ENCODE measurements at places on chromosomes 1 and 21.
A peak's percentile ranks its signal among the peaks of the same experiment; 100 is the strongest.

DNA sequence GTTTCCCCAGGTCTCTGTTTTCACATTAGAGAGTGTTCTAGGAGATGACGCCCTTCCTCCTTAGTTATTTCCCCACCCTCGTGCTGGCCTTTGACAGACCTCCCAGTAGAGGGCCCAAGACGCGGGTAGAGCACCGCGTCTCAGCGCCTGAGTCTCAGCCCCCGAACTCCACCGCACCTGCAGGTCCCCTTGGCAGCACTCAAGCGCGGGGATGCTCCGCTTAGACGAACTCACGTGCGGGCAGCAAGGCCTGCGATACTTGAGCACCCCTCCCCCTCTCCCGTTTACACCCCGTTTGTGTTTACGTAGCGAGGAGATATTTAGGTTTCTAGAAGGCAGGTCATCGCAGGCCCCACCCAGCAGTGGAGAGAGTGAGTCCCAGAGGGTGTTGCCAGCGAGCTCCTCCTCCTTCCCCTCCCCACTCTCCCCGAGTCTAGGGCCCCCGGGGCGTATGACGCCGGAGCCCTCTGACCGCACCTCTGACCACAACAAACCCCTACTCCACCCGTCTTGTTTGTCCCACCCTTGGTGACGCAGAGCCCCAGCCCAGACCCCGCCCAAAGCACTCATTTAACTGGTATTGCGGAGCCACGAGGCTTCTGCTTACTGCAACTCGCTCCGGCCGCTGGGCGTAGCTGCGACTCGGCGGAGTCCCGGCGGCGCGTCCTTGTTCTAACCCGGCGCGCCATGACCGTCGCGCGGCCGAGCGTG lies at the start of gene CD55:
CD55 (plus strand) TSS at position 600 of the 711 bp plus-strand sequence; CDS start at position 688, 88 bp downstream.
- H3K4me3 ChIP-seq = peak within 1 kb of the TSS; percentile 83
- H3K27me3 ChIP-seq = no peaks in the 10 kb centered on the region
- peaks cover 43% of the 10 kb centered on the region for H3K4me1 ChIP-seq
- DNase-seq = peak; percentile 100

DNA sequence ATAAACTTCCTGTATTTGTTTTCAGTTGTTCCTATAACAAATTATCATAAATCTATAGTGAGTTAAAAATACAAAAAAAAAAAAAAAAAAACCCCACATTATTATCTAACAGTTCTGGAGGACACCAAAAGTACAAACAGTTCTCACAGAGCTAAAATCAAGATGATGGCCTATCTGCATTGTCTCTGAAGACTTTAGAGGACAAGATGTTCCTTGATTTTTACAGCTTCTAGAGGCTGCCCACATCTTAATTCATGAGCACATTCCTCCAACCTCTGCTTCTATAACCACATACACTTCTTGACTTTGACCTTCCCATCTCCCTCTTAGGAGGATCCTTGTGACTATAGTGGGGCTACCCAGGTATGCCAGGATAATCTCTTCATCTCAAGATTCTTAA lies 806.1 kb downstream of the LTN1 start:
- H3K4me3 ChIP-seq = no peak overlapping the region
- H3K27me3 ChIP-seq = no peaks in the 10 kb centered on the region
- H3K36me3 ChIP-seq = no peaks in the 10 kb centered on the region
- no peak overlapping the region for H3K27ac ChIP-seq

GRCh38 chr1:47444562-47445465 lies 7.0 kb downstream of the FOXD2 start:
- peaks cover 18% of the 10 kb centered on the region for H3K27me3 ChIP-seq
- peak overlapping the region; percentile 69 for H3K27ac ChIP-seq
- peaks cover 18% of the 10 kb centered on the region for H3K4me1 ChIP-seq
- peak overlapping the region; percentile 35 for H3K4me3 ChIP-seq

- peaks cover 67% of the 10 kb centered on the region for H3K4me1 ChIP-seq
- H3K4me3 ChIP-seq = peak within 1 kb of the TSS; percentile 95
- H3K27ac ChIP-seq = peak within 1 kb of the TSS; percentile 96
- peak; percentile 95 for DNase-seq
- peaks cover 60% of the 10 kb centered on the region for H3K36me3 ChIP-seq
Observed at GRCh38 chr1:173868266-173869020, at the start of gene ZBTB37. TSS of gene ZBTB37 (plus strand) at chr1:173868380. CDS start at chr1:173870226, 1,846 bp downstream.

- no peak for DNase-seq
- H3K27me3 ChIP-seq = no peaks in the 10 kb centered on the region
- no peak overlapping the region for H3K4me3 ChIP-seq
- peak overlapping the region; percentile 43 for H3K27ac ChIP-seq
- H3K36me3 ChIP-seq = peaks cover 16% of the 10 kb centered on the region
Observed at GRCh38 chr21:36381841-36382589, 3.2 kb upstream of the CHAF1B start.

DNA sequence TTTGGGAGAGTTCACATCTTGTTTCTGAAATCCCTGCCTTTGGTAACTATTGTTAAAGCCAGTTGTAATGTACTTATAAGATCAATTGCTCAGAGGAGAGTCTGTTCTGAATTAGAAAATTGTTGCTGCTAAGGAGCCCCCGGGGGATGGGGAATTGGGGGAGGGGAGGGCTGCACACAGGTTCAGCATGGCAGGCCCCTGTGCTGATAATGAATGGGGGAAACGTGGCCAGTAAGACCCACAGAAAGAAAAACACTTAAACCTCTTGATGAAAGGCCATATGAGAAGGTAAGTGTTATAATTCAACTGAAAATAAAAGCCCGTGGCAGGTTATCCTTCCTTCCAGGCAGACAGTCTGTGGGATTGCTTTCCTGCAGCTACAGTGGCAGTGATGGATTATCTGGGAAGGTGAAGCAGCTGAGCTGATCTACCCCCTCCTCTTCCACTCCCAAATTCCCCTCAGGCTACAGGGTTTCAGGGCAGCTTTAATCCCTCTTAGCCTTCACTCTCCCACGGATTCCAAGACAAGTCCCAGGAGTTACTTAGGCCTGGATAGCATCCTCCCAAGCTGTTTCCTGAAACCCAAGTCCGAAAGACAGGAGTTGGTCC lies 398.8 kb downstream of the TBX15 start:
- H3K4me3 ChIP-seq = no peak overlapping the region
- DNase-seq = no peak
- no peaks in the 10 kb centered on the region for H3K27me3 ChIP-seq
- H3K36me3 ChIP-seq = no peaks in the 10 kb centered on the region
- no peaks in the 10 kb centered on the region for H3K4me1 ChIP-seq

DNA sequence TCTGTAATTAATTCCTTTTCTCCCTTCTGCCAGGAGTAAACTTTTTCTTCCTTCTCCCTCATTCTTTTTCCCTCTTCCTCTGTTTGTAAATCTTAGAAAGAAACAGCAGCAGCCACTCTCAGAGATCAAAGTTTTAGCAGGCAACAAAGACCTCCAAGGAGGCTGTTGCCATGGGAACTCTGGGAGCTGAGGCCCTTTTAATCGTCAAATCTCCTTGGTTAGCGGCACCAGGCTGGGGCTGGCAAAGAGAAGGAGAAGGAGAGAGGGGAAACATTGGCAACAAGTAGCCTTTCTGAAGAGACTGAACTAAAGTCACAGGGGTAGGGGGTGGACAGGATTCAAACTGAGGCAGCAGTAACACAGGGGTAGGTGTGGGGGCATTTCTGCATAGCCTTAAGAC lies 25.2 kb downstream of the ILDR2 start:
- no peak overlapping the region for H3K4me3 ChIP-seq
- H3K27me3 ChIP-seq = peaks cover 23% of the 10 kb centered on the region
- H3K4me1 ChIP-seq = peaks cover 13% of the 10 kb centered on the region
- H3K36me3 ChIP-seq = peaks cover 2% of the 10 kb centered on the region

DNA sequence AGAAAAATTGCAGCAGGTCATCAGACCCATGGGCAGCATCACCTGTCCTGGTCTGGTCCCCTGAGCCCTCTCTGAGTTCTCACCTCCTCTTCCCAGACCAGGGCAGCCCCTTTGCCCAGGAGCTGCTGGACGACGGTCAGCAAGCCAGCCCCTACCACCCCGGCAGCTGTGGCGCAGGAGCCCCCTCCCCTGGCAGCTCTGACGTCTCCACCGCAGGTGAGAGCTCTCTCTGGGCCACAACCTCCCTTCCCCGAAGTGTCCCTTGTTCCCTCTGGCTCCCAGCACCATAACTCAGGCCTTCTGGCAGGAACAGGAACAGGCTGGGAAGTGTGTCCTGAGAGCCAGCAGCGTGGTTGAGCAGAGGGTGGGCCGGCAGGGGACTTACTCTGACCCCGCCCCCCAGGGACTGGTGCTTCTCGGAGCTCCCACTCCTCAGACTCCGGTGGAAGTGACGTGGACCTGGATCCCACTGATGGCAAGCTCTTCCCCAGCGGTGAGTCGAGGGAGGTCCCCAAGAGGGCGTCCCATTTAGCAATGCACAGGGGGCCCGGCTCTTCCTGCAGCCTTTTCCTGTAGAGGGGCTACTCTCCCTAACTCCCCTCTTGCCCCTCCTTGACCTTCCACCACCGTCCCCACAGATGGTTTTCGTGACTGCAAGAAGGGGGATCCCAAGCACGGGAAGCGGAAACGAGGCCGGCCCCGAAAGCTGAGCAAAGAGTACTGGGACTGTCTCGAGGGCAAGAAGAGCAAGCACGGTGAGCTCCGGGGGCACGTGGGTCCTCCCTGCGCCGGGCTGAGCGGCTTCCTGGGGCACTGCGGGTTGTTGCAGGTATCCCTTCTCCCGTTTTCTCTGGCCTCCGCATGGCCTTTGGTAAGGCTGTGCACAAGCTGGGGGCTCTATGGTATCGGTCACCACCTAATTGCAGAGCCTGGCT lies 2.4 kb downstream of the ELF3 start:
- peaks cover 1% of the 10 kb centered on the region for H3K27me3 ChIP-seq
- no peak overlapping the region for H3K4me3 ChIP-seq
- no peak overlapping the region for H3K27ac ChIP-seq
- no peaks in the 10 kb centered on the region for H3K36me3 ChIP-seq

GRCh38 chr1:173532237-173532636 lies 55.1 kb downstream of the PRDX6 start:
- no peak overlapping the region for H3K4me3 ChIP-seq
- H3K4me1 ChIP-seq = peaks cover 12% of the 10 kb centered on the region
- no peaks in the 10 kb centered on the region for H3K36me3 ChIP-seq
- peaks cover 2% of the 10 kb centered on the region for H3K27me3 ChIP-seq
- no peak for DNase-seq

DNA sequence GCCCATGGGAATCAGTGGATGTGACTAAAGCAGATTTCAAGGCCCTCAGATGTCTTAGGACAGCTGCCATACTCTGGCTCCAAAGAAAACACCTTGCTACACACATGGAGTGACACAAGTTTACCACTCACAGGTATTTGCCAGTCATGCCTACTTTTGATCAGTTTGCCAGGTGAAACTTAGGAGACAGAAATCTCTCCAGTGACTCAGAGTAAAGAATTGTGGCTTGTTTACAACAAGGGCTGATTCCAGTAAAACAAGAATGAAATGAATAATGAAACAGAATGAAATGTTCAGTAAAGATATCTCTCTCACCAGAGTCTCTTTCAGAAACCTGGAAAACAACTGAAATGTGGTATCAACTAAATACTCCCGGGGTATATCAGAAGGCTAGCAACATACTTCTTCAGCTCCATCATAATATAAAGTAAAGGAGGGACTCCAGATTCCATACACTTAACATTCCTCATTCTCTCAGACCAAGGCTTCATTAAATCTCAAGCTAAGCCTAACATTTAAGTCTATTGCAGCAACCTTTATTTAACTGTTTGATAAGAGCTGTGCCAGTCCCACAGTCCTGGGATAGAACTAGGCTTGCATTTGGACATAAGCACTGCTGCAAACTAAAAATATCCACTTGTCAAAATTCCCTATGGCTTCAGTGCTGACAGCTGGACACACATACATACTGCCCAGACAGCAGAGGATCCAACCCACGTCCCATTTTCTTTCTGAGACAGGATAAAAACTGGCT lies 143.3 kb downstream of the SIPA1L2 start:
- H3K36me3 ChIP-seq = no peaks in the 10 kb centered on the region
- DNase-seq = no peak
- no peaks in the 10 kb centered on the region for H3K4me1 ChIP-seq
- H3K27me3 ChIP-seq = no peaks in the 10 kb centered on the region
- H3K27ac ChIP-seq = no peak overlapping the region

DNA sequence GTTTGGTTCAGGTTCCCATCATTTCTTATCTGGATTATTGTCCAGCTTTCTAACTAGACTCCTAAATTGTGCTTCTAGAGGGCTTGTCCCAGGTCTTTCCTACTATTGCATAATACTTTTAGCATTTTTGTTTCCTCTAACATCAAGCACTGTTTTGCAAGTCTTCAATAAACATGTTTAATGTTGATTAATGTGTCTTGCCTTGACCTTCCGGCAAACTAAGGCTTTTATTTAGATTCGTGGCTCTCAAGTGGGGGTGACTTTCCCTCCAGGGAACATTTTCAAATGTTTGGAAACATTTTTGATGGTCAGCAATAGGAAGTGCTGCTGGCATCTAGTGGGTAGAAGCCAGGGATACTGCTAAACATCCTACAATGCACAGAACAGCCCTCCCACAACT lies 90.7 kb downstream of the RPE65 start:
- H3K4me3 ChIP-seq = no peak overlapping the region
- no peak for DNase-seq
- no peaks in the 10 kb centered on the region for H3K36me3 ChIP-seq
- no peaks in the 10 kb centered on the region for H3K4me1 ChIP-seq

- no peak for DNase-seq
- H3K27ac ChIP-seq = no peak overlapping the region
- H3K4me3 ChIP-seq = no peak overlapping the region
- H3K4me1 ChIP-seq = no peaks in the 10 kb centered on the region
Observed at GRCh38 chr1:208159555-208160258, 84.5 kb downstream of the PLXNA2 start.

GRCh38 chr1:159882527-159882862 lies 17.5 kb downstream of the CFAP45 start:
- no peaks in the 10 kb centered on the region for H3K27me3 ChIP-seq
- DNase-seq = no peak
- H3K36me3 ChIP-seq = no peaks in the 10 kb centered on the region
- no peaks in the 10 kb centered on the region for H3K4me1 ChIP-seq
- H3K4me3 ChIP-seq = no peak overlapping the region
- H3K27ac ChIP-seq = no peak overlapping the region

- H3K4me3 ChIP-seq = no peak overlapping the region
- H3K27me3 ChIP-seq = peaks cover 1% of the 10 kb centered on the region
- no peak overlapping the region for H3K27ac ChIP-seq
- no peak for DNase-seq
- H3K36me3 ChIP-seq = no peaks in the 10 kb centered on the region
Observed at GRCh38 chr1:87795615-87796337, 467.1 kb downstream of the LMO4 start.

Data from activated CD4-positive, alpha-beta T cell treated with anti-CD3 and anti-CD28 coated beads, Interleukin-2, amount 10 ng/mL, durations not matched to agents 7 days and 5 days (primary cell).